ENCODE measurements at places on chromosomes 12 and 14.

DNA sequence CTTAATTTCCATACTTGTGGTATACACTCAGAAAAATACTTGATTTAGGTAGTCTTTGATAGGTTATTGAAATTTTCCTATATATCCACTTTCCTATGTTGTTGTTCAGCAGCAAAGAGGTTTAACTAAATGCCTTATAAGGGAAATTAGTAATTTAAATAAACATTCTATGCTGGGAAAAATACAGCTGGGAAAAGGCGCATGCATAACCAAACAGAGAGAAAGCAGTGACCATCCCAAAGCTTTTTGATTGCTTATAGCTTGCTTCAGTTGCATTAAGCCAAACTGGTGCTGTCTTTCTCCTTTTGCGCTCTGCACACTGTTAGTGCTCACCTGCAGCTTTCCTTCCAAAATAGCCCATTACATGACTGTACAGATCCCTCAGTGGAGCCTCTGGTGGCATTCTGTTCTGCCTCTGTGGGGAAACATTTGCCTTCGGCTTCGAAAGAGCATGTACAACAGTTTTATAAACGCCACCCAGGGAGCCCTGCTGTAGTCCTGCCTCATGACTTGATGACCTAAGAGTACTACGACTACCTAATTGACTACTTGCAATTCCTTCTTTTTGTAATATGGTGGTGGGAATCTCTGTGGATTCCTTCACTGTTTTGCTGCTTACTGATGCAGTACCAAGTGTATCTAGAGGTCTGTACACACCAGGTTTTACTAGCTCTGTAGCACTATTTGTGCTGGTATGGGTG, 120.8 kb downstream of the RALGAPA1 start:
- DNase-seq, result no peak

GRCh38 chr12:71456316-71456715, 16.7 kb downstream of the LGR5 start:
- no peak for DNase-seq

GRCh38 chr12:52247622-52248540, 14.8 kb downstream of the KRT7 start:
- no peak for DNase-seq

- DNase-seq, result no peak
Observed at GRCh38 chr14:78075555-78076277, 94.5 kb upstream of the NRXN3 start.

GRCh38 chr12:130286741-130287440, 50.8 kb upstream of the PIWIL1 start:
- no peak for DNase-seq

DNA sequence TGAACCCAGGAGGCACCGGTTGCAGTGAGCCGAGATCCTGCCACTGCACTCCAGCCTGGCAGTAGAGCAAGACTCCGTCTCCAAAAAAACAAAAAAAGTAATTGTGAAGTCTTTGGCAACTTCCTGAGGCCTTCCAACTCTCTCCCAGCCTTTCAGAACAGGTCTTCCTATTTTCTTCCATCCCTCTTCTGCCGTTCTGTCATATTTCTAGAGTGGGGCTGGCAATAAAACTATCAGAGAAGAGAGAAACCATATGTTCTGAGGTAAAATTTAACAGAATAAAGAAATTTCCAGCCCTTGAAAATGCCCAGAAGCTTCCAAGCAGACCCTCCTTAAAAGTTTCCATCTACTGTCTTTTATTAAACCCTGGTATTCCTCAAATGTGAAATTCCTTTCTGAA, 100.4 kb downstream of the HMGA2 start:
- no peak for DNase-seq

GRCh38 chr14:36383767-36384431, 63.5 kb upstream of the MBIP start:
- no peak for DNase-seq

Data from fibroblast of pulmonary artery (primary cell).